ENCODE measurements at places on chromosomes 6 and 20. TPM values are rescaled to one million over a fixed set of nuclear protein-coding genes. Genes with fewer than 3 reads are reported as not detected.

PTK7 gene
- total RNA-seq = 40.2 TPM

CDH4 gene
- 0.66 TPM for total RNA-seq

DNA sequence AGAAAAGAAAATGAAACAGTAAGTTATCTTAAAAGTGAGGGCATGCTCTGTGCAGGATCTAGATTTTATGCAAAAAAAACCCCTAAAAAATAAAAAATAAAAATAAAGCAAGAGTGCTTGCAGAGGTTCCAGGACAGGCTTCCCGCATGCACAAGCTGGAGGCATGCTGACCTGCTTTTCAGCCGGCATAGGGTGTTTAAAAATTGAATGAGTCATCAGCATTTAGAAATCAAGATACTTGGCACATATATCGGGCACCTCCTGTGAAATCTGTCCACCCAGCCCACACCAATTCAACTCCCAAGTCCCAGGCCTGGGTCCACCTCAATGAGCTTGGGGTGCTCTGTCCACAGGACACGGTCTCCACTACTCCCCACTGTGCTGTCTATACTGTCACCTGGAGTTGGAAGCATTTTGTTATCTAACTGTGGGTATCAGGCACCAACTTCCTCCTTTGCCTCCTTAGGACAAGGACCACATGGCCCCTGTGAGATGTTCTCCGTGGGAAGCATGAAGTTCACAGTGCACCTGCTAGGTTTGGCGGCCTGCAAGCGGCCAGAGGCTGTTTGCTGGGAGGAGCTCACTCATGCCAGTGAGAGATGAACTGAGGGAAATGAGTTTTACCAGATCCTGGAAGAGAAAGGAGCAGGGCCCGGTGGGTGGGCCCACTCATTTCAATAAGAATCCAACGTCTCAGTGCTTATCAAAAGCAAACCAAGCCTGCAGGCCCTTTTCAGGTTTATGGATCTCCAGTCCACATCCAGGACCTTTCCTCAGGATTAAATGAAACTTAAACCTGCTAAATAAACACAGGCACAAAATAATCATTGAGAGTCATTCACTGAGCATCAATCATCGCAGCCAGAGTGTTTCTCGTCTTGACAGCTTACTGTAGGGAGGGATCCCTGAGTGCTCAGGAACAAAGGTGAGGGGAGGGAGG, 121.1 kb downstream of the FOXA2 start:
- no peak for DNase-seq

DNA sequence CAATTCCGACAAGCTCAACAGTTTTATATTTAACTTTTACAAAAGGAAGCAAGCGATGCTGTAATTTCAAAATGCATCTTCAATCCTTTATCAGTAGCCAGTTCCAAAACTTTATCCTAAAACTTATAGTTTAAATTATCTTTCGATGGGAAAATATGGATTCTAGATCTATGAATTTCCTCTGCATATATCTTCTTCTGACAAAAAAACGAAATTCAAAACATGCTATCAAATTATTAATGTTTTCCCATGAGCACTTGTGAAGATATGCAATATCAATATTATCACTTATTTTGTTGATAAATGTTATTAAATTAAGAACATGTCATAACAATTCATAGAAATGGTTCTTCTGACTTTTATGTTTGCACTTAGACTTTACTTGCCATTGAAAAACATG, 2.3 kb downstream of the NCR2 start:
- no peak for DNase-seq

- DNase-seq = no peak
Observed at GRCh38 chr6:77548662-77549366, 85.5 kb upstream of the HTR1B start.

All from muscle of leg (tissue), 16 donors.